Pancreas (tissue), 10 donors: ENCODE measurements at places on chromosomes 4 and X.
A peak's percentile ranks its signal among the peaks of the same experiment; 100 is the strongest.

DNA sequence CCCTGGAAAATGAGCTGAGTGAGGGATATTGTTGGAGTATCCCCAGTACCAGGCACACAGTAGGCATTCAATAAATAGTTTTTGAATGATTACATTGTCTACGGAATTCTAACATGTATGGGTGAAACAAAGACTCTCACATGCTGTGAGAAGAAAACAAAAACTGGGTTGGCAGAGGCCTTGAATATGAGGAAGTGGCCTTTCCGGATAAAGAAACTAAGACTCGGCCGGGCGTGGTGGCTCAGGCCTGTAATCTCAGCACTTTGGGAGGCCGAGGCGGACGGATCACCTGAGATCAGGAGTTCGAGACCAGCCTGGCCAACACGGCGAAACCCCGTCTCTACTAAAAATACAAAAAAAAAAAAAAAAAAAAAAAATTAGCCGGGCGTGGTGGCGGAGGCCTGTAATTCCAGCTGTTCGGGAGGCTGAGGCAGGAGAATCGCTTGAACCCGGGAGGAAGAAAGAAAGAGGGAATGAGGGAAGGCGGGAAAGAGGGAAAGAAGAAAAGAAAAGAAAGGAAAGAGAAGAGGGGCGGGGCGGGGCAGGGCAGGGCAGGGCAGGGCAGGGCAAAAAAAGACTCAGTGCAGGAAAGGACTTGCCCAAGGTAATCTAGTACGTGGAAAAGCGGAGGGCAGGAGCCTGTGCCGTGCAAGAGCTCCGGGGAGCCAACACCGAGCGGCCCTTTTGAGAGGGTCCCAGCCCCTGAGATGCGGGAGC, 689 bp upstream of the TMA16 start:
- DNase-seq: no peak

DNA sequence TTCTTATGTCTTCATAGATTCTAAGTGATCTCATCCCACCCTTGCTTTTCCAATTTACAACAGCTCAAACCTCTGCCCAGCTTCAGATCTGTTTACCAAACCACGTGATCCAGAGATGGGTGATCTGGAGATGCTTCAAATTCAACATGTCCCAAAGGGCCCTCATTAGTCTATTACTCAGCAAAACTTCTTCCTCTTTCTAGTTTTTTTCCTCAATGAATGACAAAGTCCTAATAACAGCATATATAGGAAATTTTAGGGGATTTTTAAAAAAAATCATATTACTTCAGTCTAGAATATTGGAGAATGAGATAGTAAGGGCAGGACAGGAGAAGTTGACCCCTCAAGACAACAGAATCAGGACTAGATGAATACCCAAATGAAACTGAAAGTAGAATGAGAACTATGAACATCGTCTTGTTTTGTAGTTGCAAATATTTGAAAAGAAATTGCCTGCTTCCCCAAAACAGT, 127.1 kb downstream of the CFAP299 start:
- DNase-seq: no peak

- DNase-seq: no peak
Measured at GRCh38 chr4:188435381-188435780, 296.1 kb downstream of the TRIML1 start.

DNA sequence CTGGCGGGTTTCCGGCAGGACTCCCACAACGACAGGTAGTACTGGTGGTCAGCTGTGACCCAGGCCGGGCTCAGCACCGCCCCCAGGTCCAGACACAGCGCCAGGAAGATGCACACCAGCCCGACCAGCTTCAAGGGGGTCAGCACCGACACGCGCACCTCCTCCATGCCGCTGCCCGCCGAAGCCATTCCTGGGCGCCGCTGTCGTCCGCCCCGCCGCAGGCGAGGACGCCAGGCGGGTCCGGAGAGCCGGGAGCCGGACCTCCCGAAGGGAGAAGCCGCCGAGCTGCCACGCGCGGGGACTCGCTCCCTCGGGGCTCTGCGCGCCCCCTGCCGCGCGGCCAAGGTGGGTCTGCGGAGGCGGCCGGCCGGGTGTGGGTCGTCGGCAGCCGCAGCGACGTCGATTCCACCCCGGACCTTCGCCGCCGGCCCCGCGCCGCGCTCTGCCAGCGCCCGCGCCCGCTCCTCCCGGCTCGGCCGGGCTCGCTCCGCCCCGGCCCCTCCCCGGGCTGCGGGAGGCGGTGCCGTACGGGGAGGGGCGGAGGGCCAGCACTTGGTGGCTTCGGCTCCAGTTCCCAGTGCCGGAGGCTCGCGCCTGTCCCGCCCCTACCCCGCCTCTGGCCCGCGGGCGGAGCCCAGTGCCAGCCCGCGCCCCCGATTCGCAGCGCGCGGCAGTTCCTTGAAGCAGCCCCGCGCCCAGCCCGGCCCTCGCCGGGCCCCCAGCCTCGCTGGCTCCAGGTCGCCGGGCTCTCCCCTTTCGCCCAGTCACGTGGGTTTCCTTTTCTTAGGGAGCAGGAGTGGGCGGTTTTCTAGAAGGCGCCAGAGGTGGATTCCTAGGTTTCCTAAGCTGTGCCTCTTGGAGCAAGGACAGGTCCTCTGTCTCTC, at the start of gene TMEM47:
Gene TMEM47 (minus strand): TSS at position 444 of the 884 bp plus-strand sequence. CDS start 256 bp downstream, at position 188.
- peak; percentile 77 for DNase-seq
